HAP-1 (cell line): ENCODE measurements at places on chromosomes 2 and 18.

GRCh38 chr2:72136933-72137497 is 10.6 kb downstream of the CYP26B1 start:
- no peak for DNase-seq

- DNase-seq: no peak
Observed at GRCh38 chr2:188042412-188042811, 249.3 kb upstream of the GULP1 start.

DNA sequence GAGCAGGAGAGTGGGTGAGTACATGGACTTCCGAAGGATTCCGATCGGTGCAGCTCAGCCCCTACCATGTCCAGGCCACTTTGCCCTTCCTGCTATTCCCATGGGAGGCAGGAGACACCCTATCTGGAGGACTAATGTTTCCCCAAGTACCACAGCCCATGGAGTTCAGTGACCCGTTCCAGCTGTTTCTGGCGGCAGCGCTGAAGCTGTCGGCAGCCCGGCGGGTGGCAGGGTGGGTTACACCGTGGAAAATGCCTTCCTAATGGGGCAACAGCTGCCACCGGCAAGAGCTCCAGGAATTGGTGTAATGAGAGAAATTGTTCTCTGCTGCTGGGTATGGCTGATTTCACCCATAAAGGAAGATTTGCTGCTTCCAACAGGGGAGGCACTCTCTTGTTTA is 98.3 kb downstream of the MYCN start:
- no peak for DNase-seq

GRCh38 chr2:207770602-207771404 is 1.1 kb upstream of the FZD5 start:
- no peak for DNase-seq

GRCh38 chr2:47721296-47721695 is 61.6 kb upstream of the MSH6 start:
- peak; percentile 15 for DNase-seq

- no peak for DNase-seq
Observed at GRCh38 chr2:54456362-54456611, 160 bp downstream of the SPTBN1 start.

DNA sequence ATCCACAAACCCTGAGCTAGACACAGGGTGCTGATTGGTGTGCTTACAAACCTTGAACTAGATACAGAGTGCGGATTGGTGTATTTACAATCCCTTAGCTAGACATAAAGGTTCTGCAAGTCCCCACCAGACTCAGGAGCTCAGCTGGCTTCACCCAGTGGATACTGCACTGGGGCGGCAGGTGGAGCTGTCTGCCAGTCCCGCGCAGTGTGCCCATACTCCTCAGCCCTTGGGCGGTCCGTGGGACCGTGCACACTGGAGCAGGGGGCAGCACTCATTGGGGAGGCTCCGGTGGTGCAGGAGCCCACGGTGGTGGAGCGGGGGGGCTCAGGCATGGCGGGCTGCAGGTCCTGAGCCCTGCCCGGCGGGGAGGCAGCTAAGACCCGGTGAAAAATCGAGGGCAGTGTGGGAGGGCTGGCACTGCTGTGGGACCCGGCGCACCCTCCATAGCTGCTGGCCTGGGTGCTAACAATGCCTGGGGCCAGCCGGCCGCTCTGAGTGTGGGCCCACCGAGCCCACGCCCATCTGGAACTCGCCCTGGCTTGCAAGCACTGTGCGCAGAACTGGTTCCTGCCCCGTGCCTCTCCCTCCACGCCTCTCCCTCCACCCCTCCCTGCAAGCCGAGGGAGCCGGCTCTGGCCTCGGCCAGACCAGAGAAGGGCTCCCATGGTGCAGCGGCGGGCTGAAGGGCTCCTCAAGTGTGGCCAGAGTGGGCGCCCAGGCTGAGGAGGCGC is 75.6 kb downstream of the MOB4 start:
- DNase-seq: no peak

DNA sequence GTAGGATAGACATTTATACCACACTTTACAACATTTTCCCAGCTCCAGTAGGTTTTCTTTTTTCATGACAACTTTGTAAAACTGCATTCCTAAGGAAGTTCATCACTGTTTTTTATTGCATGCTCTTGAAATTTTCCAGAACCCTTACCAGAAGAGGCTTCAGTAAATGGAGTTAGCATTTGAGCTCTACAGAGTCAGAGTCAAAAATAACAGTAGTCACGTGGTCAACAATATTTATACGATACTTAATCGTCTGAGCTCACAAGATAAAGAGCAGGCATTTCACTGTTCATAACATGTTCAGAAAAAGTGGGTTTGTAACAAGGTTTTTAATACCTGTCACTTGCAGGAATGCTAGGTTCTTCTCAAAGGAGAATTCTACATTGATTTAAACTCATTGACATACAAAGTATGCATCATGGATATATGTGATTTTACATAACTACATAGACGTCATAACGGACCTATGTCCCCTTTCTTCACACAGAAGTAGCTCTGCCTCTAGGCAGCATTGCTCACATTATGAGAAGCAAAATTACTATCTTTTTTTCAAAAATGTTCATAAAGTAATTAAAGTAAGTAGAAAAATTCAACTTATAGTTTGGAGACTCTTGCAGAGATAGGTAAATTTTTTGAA is 187.0 kb upstream of the COL3A1 start:
- no peak for DNase-seq

DNA sequence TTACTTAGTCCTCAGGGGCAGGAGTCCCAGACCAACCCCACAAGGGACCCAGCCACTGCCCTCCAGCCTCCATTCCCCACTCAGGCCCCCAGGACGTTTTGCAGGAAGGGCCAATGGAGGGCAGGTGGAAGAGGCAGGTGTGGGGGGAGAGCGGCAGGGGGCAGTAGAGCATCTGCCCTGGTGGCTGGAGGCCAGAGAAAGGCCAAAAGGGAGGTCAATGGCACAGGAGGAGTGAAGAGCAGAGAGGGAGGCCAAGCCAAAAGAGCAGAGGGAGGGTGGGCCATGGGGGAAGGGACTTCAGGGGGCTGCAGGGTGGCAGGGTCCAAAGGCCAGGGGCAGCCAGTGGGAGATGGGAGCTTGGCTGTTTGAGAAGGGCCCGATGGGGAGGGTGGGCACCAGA is 17.3 kb upstream of the GPR55 start:
- DNase-seq: no peak

DNA sequence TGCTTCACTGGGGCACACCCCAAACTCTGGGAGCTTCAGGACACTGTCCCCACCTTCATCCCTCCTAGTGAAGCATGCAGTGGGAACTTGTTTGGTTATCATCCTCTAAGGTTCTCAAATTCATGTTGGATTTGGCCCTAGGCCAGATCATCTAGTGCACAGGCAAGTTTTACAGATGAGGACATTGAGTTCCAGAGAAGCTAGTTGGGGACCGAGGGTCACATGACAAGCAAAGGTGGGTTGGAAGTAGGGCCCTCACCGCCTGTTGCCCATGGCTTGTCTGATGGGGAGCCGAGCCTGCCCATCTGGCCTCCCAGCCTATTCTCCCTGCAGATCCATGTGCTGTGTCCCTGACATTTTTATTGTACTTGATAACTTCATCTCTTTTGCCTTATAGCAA is 2.8 kb downstream of the PRKCE start:
- no peak for DNase-seq

GRCh38 chr2:59881218-59881617 is 672.2 kb downstream of the BCL11A start:
- DNase-seq: no peak

GRCh38 chr2:42233976-42234441 is 64.9 kb downstream of the EML4 start:
- no peak for DNase-seq

- no peak for DNase-seq
Observed at GRCh38 chr2:131032393-131032836, 60.8 kb downstream of the FAM168B start.

GRCh38 chr18:37243741-37244140 is 321.9 kb downstream of the CELF4 start:
- DNase-seq: no peak
